OCI-M1 (cell line): ENCODE measurements at places on chromosomes 2 and 18.
A peak's percentile ranks its signal among the peaks of the same experiment; 100 is the strongest.

- DNase-seq = no peak
Measured at GRCh38 chr2:109330056-109330455, 201.1 kb downstream of the SH3RF3 start.

GRCh38 chr2:236167297-236168109, 683 bp downstream of the GBX2 start:
- DNase-seq = no peak

DNA sequence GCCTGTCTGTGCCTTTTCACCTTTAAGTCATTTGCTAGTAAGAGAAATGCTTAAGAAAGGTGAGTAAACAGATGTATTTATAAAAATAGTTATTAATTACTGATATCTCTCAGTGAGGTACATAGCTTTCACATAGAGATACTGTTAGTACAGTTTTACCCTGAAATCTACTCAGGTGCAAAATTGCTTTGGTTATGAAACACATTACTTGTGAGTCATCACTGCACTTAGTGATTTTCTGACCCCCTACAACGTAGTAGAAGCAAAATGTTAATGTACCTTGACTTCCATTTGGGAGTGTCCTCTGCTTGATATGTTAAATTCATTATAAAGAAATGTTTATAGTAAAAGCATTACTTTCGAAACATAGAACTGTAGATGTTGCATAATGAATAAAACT, 6.5 kb downstream of the GLS start:
- no peak for DNase-seq

- no peak for DNase-seq
Measured at GRCh38 chr18:65592435-65592834, 158.4 kb upstream of the CDH7 start.

GRCh38 chr2:225740086-225740485, 340.6 kb downstream of the NYAP2 start:
- DNase-seq = no peak

GRCh38 chr18:6107794-6108193, 212.5 kb upstream of the TMEM200C start:
- no peak for DNase-seq

GRCh38 chr2:8604262-8604661, 77.6 kb upstream of the ID2 start:
- DNase-seq = no peak

DNA sequence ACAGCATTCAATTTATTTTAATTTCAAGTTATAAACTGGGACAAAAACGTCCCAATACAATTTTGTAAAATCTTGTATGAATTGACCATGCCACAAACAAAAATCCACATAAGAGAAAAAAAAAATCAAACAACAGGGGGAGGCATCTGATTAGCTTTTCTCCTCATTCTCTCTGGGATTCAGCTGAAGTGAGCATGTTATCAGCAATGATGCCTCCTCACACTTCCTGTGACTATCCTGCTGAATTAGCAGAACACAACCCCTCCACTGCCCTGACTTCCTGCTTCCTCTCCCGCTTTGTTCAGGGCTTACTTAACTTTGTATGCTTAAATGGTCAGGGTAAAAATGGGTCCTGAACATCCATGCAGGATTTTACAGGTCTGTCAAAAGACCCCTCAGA, 132.2 kb upstream of the ITGB6 start:
- peak; percentile 57 for DNase-seq

DNA sequence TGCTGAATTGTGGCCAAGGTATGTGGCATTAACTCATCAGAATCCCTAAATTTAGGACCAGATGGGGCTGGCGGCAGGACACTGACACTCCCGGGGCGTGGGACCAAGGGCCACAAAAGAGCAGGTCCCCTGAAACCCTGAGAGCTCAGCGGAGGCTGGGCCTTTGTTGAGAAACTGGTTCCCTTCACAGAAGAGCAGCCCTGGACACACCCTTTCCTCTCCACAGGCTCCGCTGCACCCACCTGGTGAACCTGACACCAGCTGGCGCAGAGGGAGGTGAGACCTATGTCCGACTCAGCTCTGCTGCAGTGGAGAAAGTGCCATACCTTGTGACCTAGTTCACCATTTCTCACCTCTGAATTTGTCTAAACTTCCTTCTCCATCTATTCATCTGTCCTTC, 119.5 kb downstream of the RTP5 start:
- no peak for DNase-seq

DNA sequence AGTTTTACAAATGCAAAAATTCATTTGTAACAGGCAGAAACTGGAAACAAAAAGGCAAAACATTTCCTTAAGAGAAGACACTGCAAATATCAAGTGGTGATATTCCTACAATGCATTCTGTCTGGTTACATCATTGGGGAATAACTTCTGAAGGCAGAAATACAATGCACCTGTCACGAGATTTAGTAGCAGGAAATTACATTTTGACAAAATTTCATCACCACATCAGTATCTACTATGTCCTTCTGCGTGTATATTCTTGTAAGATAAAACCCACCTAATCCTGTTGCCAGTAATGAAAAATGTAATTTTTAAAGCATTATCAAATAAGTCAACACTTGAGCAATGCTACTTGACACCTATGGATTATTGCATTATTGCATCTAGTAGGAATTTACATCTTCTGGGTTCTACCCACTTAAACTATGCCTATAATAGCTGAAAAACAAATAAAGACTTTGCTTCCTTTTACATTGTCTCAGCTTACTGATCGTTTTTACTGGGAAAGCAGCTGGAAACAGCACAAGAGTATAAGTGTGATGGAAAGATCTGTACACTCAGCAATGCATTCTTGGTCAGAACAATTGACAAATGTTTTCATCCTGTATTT, 59.5 kb downstream of the IRS1 start:
- no peak for DNase-seq

DNA sequence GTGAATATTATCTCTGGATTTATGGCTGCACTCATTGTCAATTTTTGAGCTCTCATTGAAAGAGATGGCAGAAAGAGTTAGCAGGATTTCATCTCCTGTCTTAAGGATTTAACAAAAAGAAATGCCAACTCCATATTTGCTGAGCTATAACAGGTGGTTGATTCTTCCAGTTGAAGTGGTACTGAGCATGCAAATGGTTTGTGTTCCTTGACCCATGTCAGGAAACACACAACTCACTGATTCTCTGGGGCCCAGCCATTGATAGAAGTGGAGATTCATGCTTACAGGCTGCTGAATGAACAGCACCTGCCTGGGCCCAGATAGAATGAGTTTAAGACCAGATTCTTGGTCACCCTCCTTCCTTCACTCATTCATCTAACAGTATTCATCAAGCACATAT, 128.8 kb downstream of the CERS6 start:
- peak; percentile 12 for DNase-seq

DNA sequence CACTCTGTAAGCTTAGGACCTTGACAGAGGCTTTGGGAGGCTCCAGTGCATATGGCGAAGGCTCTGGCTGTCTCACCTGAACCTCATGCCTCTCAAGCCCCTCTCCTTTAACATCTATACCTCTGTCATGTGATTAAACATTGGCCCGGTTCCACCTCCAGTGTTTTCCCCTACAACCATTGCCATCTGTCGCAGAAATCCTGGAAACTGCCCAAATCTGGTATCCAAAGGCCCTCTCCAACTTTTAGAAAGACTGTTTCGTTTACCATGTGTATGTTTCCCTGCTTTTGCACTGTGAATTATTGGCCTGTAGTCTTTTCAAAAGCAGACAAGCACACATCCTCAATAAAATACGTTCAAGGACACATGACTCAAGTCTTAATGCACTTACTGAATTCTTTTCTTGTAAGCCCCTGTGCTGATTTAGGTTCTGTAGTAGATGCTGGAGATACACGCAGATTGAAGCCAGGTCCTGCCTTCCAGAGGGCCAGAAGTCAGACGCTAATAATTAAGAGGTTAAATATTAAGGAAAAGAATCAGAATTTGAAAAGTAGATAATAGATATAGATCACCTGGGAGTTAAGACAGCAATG, 386.4 kb upstream of the SLC14A2 start:
- no peak for DNase-seq
